ENCODE measurements at places on chromosomes 3 and 15. TPM values are rescaled to one million over a fixed set of nuclear protein-coding genes. Genes with fewer than 3 reads are reported as not detected.

GRCh38 chr3:133053532-133053931, 15.3 kb downstream of the TMEM108 start:
- H3K36me3 ChIP-seq = no peaks in the 10 kb centered on the region
- H3K4me1 ChIP-seq = no peaks in the 10 kb centered on the region
- H3K27ac ChIP-seq = no peak overlapping the region
- DNase-seq = no peak

GRCh38 chr3:46935168-46935858, 41.2 kb downstream of the CCDC12 start:
- peaks cover 33% of the 10 kb centered on the region for H3K36me3 ChIP-seq
- H3K4me3 ChIP-seq = no peak overlapping the region
- H3K27ac ChIP-seq = peak overlapping the region; percentile 66

DNA sequence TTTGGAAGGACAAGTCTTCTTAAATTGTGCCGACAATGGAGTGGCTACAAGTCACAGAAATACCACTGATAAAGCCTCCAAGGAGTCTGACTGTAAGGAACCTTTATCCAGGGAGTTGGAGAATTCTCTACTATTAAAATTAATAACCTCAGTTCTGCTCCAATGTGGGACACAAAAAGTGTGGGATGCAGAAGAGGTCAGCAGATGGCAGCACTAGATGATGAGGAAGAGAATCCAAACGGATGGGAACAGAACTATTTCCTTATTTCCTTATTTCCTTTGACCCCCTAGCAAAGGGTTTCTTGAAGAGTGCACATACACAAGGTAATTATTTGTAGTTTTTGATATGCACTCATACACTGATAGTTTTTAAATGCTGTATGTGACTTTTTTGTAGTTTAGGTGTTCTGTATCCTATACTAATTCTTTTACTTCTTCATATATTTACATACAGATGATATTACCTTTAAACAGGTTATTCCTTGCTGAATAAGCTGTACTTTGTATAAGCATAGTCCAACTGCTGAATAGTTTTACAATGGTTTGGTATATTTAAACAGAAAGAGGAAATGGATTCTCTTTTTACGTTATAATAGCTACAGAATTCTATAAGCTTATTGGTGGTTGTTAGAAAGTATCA, 25.6 kb upstream of the NLGN1 start:
- no peaks in the 10 kb centered on the region for H3K27me3 ChIP-seq
- H3K4me1 ChIP-seq = no peaks in the 10 kb centered on the region
- no peak overlapping the region for H3K27ac ChIP-seq
- H3K4me3 ChIP-seq = no peak overlapping the region
- no peaks in the 10 kb centered on the region for H3K36me3 ChIP-seq

- no peak for DNase-seq
- no peak overlapping the region for H3K27ac ChIP-seq
- no peaks in the 10 kb centered on the region for H3K36me3 ChIP-seq
- H3K27me3 ChIP-seq = no peaks in the 10 kb centered on the region
Measured at GRCh38 chr3:94787734-94788270, 724.9 kb downstream of the NSUN3 start.

The CLDN1 gene
- 78.8 TPM for total RNA-seq

The GPR15 gene
- total RNA-seq = not detected

Data from left lung (tissue), 14 donors.